ENCODE measurements at places on chromosomes 1 and 21. TPM values are rescaled to one million over a fixed set of nuclear protein-coding genes. Genes with fewer than 3 reads are reported as not detected.

Gene S100B
- total RNA-seq: not detected

Gene NKAIN1
- total RNA-seq: not detected

Gene ATP1A1
- 244 TPM for total RNA-seq

Gene STIL
- total RNA-seq: 33.0 TPM

Gene CTBS
- 18.0 TPM for total RNA-seq

Gene ZSWIM5
- total RNA-seq: 0.86 TPM

Gene DPT
- total RNA-seq: not detected

Data from activated T-helper 17 cell treated with anti-CD3 and anti-CD28 coated beads, Interleukin-2, amount 50 U/mL, for 72 hours (primary cell).